Left lung (tissue), 14 donors: ENCODE measurements at places on chromosomes 1 and 21. TPM values are rescaled to one million over a fixed set of nuclear protein-coding genes. Genes with fewer than 3 reads are reported as not detected.

The PTPRC gene
- total RNA-seq: 180 TPM

The RGS16 gene
- total RNA-seq: 11.0 TPM

The PKLR gene
- not detected for total RNA-seq

The ACP6 gene
- total RNA-seq: 14.1 TPM

The FCAMR gene
- total RNA-seq: not detected

- DNase-seq: no peak
Measured at GRCh38 chr1:12595757-12596006, 22.3 kb downstream of the DHRS3 start.
